Posterior cingulate gyrus (tissue), 11 donors: ENCODE measurements at places on chromosomes 2 and 18.

DNA sequence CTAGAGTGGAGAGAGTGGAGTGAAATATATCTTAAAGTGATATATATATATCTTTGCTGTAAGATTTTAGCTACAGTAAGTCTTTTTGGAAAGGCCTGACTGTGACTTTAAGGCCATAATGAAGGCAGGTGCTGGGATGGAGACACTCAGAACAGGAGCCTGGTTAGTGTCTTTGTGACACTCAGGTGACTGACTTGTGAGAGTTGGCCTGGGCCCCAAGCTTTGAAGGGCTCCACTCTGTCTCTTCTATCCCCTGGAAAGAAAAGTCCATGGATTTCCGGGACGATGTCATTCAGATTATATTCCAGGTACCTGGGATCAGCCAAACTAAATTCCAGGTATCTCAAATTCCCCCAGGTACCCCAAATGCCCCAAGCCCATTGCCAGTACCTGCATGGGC lies 276.6 kb downstream of the PDE11A start:
- DNase-seq = no peak

DNA sequence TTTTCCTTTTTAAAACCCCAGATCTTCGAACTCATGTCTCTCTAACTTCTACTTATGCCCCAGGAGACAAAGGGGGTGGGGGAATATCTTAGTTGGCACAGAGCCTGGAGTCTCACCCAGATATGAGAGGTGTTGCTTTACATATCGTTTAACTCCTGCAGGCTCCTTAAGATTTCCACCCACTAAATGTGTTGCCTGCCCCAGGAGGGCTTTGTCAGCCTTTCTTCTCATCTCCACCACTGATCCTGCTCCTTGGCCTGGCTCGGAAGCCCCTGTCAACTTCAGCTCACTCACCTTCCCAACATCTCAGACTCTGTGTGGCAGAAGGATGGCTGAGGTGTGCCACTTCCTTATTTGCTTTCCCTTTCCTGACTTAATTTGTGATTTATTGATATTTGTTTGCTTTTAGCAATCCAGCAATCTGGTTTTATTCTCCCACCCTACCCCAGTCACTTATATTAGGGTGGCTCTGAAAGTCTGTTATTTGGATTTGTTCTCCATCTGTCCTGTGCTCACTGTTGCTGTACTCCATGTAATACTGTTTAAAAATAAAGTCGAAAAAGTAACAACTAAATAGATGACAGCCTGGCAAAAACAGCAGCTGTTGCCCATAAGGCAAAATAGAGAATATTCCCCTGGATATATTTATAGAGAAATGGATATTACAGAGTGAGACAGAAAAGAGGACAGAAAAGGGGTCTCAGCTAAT lies 200.6 kb downstream of the ZBTB7C start:
- DNase-seq = no peak

GRCh38 chr2:10820562-10820961 lies 8.0 kb upstream of the PDIA6 start:
- no peak for DNase-seq

DNA sequence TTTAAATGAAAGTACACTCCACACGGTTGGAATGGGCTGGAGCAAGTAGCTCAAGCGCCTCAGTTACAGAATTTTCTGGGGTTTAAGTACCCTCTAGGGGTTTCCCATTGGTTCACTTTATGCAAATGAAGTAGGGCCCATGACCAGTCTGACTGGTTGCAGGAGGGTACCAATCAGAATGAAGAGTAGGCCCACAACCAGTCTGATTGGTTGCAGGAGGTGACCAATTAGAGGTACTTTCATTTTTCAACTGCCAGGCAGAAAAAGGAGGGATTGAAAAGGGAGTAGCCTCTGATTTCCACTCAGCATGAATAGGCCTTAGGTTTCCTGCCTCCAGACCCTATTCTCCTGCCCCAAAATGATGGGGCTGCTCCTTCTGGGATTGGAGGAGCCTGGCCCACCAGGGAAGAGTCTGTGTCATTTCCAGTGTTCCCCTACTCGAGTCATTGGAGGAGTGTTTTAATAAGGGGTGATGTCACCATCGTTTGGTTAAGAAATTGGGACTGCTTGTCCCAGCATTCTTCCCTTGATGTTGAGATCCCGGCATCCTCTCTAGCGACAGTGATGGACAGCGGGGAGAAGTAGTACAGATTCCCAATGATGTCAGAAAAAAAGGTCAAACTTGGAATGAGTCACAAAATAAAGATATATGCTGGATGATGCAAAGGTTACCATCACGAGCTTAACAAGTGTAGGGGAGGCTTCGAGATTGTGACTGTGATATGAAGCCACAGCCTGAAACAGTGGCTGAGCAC lies 210.4 kb downstream of the SH3BP4 start:
- DNase-seq = no peak

GRCh38 chr2:145324748-145325147 lies 804.8 kb upstream of the ZEB2 start:
- no peak for DNase-seq

- DNase-seq = no peak
These were observed 41.5 kb upstream of the LTBP1 start for GRCh38 chr2:32905270-32905669.

GRCh38 chr2:11073776-11074175 lies 81.5 kb upstream of the SLC66A3 start:
- DNase-seq = no peak
